ENCODE measurements at places on chromosomes 5 and 9. TPM values are rescaled to one million over a fixed set of nuclear protein-coding genes. Genes with fewer than 3 reads are reported as not detected.

Gene IL5
- total RNA-seq: not detected

Gene CDO1
- total RNA-seq: 8.6 TPM

Gene MTREX
- total RNA-seq: 33.2 TPM

Gene CDX1
- 0.18 TPM for total RNA-seq

GRCh38 chr5:60856066-60856465 is 12.0 kb upstream of the ELOVL7 start:
- peak; percentile 29 for DNase-seq
- no peaks in the 10 kb centered on the region for H3K36me3 ChIP-seq
- no peaks in the 10 kb centered on the region for H3K27me3 ChIP-seq
- no peak overlapping the region for H3K27ac ChIP-seq
- H3K4me1 ChIP-seq: no peaks in the 10 kb centered on the region

- H3K36me3 ChIP-seq: no peaks in the 10 kb centered on the region
- DNase-seq: no peak
- no peak overlapping the region for H3K27ac ChIP-seq
- H3K4me3 ChIP-seq: no peak overlapping the region
- H3K4me1 ChIP-seq: no peaks in the 10 kb centered on the region
These were observed 17.3 kb downstream of the ALDH1A1 start for GRCh38 chr9:72935595-72935994.

DNA sequence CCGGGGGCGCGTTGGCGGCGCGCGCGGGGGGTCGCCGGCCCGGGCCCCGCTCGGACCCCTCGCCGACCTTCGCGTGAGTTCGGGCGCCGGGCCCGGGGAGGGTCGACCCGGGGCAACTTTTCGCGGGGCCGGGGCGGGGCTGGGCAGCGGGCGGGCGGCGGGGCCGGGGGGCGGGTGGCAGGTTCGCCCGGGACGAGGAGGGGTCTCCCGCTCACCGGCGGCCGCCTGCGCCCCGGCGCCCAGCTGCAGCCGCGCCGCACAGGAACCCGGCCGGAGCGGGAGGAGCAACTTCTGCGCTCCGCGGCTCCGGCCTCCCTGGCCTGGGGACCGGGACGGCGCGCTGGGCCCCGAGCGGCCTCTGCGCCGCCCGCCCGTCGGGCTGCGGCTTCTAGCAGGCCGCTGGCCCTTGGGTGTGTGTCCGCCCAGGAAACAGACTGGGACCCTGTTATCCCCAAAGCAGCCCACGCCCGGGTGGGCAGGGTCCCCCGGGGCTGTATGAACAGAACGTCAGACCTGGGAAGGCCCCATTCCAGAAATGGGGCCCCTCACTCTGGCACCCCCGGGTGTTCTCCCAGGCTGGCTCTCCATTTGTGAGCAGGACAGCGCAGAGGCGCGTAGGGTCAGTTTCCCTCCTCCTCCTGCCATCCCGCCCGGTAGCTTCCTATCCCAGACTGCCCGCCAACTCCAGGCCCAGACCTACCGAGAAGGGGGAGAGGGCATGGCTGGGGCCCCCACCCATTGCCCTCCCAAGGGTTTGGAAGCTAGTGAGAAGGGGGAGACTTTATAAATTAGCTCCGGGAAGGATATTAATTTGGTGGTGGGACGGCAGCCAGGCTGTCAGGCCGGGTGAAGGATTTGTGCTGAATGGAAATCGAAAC is 708 bp downstream of the RXRA start:
- peak overlapping the region; percentile 84 for H3K27ac ChIP-seq
- peak overlapping the region; percentile 74 for H3K4me3 ChIP-seq
- DNase-seq: peak; percentile 31
- H3K36me3 ChIP-seq: no peaks in the 10 kb centered on the region

- H3K36me3 ChIP-seq: no peaks in the 10 kb centered on the region
- no peak for DNase-seq
- peak overlapping the region; percentile 36 for H3K4me3 ChIP-seq
- H3K4me1 ChIP-seq: peaks cover 2% of the 10 kb centered on the region
These were observed 744 bp upstream of the HMGCS1 start for GRCh38 chr5:43313854-43314457.

DNA sequence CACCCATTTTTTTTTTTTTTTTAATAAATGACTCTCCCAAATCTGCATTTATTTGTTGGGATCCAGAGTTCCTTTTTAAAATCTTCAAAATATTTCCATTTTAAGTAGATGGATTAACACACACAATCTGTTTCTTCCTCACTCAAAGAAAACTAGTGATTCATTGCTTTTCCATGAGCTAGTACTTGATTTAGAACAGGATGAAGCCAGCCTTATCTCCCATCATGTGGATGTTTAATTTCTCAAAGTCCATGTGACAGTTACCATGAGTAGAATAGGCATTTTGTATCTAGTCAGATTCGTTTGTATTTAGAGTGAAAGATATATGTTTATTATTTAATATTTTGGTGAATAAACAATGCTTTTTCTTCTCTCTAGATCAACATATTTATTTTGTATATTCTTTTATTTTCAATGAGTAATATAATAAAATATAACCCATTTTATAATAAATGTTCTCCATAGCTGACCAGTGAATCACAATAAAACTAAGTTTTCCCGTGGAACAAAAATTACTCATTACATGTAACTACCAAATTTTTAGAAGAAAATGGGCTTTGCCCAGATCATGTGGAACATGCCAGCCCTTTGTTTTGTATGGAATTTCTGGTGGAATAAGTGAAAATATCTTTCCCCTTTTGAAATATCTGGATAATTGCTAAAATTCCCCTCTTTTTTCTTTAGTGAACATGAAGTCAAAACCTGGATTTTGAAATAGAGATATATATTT is 54.9 kb upstream of the RPS23 start:
- peak; percentile 50 for DNase-seq
- no peak overlapping the region for H3K4me3 ChIP-seq
- no peaks in the 10 kb centered on the region for H3K36me3 ChIP-seq
- peaks cover 18% of the 10 kb centered on the region for H3K4me1 ChIP-seq

DNA sequence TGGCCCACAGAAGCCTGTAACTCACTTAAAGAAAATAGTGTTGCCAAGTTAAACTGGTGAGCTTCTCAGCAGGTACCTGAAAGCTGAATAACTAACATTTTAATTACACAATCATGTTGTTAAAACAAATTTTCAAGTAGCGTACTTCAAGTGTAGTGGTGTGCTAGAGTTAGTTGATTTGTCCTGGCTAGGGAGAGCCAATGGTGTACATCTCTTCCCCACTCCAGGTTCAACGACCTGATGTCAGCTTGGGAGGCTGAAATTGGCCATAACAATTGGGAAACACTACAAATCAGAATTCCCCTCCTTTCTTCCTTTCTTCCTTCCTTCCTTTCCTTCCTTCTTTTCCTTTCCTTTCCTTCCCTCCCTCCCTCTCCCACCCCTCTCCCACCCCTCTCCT is 295.3 kb upstream of the SLC24A2 start:
- H3K4me1 ChIP-seq: no peaks in the 10 kb centered on the region
- H3K27ac ChIP-seq: no peak overlapping the region
- no peak for DNase-seq
- no peak overlapping the region for H3K4me3 ChIP-seq
- H3K27me3 ChIP-seq: peaks cover 2% of the 10 kb centered on the region
- no peaks in the 10 kb centered on the region for H3K36me3 ChIP-seq

GRCh38 chr5:58491216-58491892 is at the start of gene GAPT:
Gene GAPT (plus strand): TSS chr5:58491435. CDS start chr5:58494537, 3,102 bp downstream.
- no peak within 1 kb of the TSS for H3K27ac ChIP-seq
- H3K4me1 ChIP-seq: no peaks in the 10 kb centered on the region
- no peaks in the 10 kb centered on the region for H3K36me3 ChIP-seq
- H3K4me3 ChIP-seq: no peak within 1 kb of the TSS
- no peak for DNase-seq

GRCh38 chr5:80109646-80110478 is 74.7 kb downstream of the THBS4 start:
- DNase-seq: no peak
- no peaks in the 10 kb centered on the region for H3K4me1 ChIP-seq
- no peak overlapping the region for H3K4me3 ChIP-seq
- peaks cover 15% of the 10 kb centered on the region for H3K27me3 ChIP-seq
- H3K27ac ChIP-seq: no peak overlapping the region

GRCh38 chr9:77876091-77876490 is 155.5 kb downstream of the GNAQ start:
- no peaks in the 10 kb centered on the region for H3K27me3 ChIP-seq
- H3K27ac ChIP-seq: no peak overlapping the region
- no peaks in the 10 kb centered on the region for H3K36me3 ChIP-seq

DNA sequence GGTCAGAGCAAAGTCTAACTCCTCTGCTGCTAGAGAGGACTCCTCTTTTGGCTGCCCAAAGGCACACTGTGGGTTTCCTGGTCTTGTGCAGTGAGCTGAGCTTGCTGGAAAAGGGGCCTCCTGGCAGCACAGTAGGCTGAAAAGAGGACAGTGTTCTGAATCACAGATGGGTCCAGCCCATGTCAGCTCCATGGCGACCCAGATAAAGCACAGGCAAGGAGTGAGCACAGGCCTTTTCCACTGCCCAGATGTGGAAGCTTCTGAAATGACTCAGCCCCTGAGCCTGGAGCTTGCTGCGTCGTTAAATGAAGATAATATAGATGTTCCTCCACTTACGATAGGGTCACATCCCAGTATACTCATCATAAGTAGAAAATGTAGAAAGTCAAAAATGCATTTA is 8.1 kb downstream of the CCDC180 start:
- no peaks in the 10 kb centered on the region for H3K27me3 ChIP-seq
- no peak overlapping the region for H3K4me3 ChIP-seq
- DNase-seq: peak; percentile 33
- H3K36me3 ChIP-seq: no peaks in the 10 kb centered on the region

GRCh38 chr5:147534172-147534951 is 24.5 kb upstream of the DPYSL3 start:
- no peak overlapping the region for H3K4me3 ChIP-seq
- no peaks in the 10 kb centered on the region for H3K36me3 ChIP-seq
- DNase-seq: peak; percentile 77
- H3K27me3 ChIP-seq: no peaks in the 10 kb centered on the region
- H3K4me1 ChIP-seq: peaks cover 10% of the 10 kb centered on the region
- H3K27ac ChIP-seq: no peak overlapping the region

- H3K36me3 ChIP-seq: no peaks in the 10 kb centered on the region
- peak; percentile 61 for DNase-seq
These were observed 47.1 kb upstream of the NEK6 start for GRCh38 chr9:124210697-124211096.

DNA sequence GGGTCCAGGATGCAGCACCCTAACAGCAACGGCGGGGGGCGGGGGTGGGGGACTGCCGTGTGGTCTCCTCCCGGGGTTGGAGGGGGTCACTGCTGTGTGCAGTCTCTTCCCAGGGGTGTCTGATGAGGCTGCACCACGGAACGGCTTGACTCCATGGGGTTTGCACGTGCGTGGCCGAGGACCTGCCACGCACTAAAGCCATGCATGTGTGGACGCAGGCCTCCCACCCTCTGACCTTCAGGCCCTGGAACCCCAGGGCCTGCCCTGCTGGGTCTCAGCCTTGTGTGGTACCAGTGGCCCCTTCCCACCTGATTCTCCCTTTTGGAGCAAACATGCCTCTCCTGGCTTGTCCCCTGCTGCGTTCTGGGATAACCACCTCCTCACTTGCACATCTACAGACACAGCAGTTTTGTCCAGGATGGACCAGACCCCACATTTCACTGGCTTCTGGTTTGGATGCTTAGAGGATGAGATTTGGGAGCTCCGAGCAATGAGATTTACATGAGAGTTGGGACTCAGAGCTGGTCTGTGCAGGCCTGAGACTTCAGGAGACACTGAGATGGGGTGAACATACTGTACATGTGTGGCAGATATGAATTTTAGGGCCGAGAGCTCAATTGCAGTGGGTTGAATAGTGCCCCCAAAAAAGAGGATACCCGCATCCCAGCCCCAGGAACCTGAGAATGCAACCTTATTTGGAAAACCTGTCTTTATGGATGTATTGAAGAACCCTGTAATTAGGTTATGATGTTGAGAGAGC is 45.8 kb downstream of the SLC12A7 start:
- H3K36me3 ChIP-seq: peaks cover 24% of the 10 kb centered on the region
- no peaks in the 10 kb centered on the region for H3K4me1 ChIP-seq
- DNase-seq: no peak
- no peaks in the 10 kb centered on the region for H3K27me3 ChIP-seq

DNA sequence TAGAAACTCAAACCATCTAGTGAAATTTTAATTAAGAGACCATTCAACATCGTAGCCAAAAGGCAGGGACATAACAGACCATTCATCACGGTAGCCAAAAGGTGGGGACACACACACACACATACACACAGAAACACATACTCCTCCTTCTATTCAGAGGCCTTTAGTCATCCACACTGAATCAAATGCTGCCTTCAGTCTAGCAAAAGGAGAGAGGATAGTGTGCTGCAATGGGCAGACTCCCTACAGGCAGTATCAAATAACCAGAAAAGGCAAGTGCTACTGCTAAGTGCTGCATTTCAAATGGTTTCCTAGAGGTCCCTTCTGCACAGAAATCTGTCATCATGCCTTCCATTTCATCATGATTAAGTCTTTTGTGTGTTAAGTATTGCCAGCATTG is 303.9 kb downstream of the TRIM32 start:
- DNase-seq: no peak
- H3K27me3 ChIP-seq: no peaks in the 10 kb centered on the region
- H3K36me3 ChIP-seq: no peaks in the 10 kb centered on the region
- H3K4me3 ChIP-seq: no peak overlapping the region
- no peak overlapping the region for H3K27ac ChIP-seq

DNA sequence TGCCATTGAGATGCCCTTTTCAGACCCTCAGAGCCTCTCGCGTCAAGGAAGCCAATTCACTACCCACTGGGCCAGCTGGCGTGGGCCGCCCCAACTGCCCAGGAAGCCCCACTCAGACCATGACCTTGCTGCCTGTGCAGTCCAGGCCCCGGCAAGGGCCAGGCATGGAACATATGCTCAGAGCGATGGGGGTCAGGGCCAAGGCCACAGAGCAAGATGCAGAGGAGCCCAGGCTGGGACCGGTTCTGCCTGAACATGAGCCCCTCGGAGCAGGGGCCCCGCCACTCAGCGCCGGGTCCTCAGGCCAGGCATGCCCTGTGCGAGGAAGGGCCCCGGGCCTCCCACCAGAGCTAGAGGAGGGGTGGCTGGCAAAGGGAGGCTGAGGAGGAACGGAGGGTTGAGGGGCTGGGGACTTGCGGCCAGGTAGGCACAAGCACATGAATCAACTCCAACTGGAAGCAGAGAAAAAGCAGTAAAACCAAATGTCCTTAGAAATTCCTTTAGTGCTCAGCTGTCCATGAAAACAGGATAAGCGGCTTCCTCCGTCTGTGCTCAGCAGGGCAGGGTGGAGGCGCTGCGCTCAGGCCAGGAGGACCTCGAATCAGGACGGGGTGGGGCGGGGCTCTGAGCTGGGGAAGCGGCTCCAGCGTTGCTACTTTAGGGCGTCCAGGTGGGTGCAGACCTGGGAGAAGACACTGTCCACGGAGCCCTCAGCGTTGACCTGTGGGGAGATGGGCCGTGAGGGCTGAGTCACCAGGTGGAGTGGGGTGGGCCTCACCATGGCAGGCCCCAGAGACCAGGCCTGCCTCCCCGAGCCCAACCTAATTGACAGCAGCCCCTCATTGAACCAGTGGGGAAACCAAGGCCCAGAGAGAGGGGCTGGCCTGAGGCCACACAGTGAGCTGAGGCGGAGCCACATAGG is 9.9 kb downstream of the AK1 start:
- H3K27me3 ChIP-seq: no peaks in the 10 kb centered on the region
- H3K27ac ChIP-seq: no peak overlapping the region
- peaks cover 31% of the 10 kb centered on the region for H3K36me3 ChIP-seq
- no peak overlapping the region for H3K4me3 ChIP-seq
- no peak for DNase-seq
- H3K4me1 ChIP-seq: no peaks in the 10 kb centered on the region
